AG20443 (cell line): ENCODE measurements at places on chromosomes 13 and 19.
A peak's percentile ranks its signal among the peaks of the same experiment; 100 is the strongest.

DNA sequence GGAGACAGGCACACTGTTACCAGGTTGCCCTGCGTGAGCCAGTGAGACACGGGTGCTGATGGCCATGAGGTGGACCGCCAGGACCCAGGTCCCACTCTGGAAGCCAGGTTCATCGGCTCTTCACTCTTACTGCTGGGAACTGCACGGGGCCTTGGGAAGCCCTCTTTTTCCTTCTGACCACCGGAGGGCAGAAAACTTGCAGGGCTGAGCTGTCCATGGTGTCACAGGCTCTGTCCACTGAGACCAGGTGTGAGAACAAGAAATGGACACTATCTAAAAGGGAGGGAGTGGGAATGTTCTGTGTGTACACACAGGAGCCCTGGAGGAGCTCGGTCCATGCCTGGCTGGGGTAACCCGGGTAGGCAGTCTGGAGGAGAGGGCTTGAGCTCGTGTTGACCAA is 93.4 kb downstream of the UQCRFS1 start:
- peak; percentile 64 for DNase-seq

- DNase-seq, result peak; percentile 36
Measured at GRCh38 chr13:80100636-80101035, 240.3 kb downstream of the SPRY2 start.

GRCh38 chr19:1287354-1288225 is 1.9 kb downstream of the EFNA2 start:
- DNase-seq, result peak; percentile 70

- DNase-seq, result peak; percentile 66
Measured at GRCh38 chr19:46840498-46840942, 10.1 kb downstream of the AP2S1 start.

GRCh38 chr19:56594783-56595547 is at the start of gene ZNF71:
TSS of gene ZNF71 (plus strand) at chr19:56595302. CDS start at chr19:56601559, 6,257 bp downstream.
- DNase-seq, result peak; percentile 100

DNA sequence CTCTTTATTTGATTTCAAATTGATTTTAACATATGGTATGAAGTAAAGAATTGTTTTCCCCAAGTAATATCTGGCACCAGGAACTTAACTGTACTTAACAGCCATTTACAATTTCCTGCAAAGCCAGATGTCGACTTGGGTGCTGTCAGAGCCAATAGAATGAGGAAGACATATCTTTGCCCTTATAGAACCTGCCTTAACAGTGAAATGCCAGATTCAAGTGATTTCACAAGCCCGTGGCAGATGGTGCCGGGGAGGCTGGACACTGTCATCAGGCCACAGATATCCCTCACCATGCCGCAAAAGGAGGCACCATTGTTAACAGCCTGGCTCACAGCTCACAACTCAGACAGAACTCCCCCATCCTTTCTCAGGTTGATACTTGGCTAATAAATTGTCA is 48.7 kb downstream of the ESD start:
- no peak for DNase-seq

DNA sequence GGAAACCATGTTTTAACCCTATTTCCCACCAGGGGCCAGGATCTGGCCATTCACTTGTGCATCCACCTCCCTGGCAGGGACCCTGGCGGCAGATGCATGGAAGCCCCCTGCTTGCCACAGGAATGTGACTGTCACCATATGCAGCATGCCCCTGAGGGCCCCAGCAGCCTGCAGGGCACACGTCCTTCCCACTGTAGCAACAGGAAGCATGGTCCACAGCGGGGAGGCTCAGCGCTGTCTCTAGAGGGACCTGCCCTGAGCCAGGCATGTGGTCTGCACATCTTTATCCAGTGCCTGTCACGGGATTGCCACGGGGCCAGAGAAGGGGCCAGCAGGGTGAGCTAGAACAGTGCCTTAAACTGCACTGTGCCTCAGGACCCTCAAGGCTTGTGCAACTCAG is 34.9 kb upstream of the MCF2L start:
- DNase-seq, result no peak

DNA sequence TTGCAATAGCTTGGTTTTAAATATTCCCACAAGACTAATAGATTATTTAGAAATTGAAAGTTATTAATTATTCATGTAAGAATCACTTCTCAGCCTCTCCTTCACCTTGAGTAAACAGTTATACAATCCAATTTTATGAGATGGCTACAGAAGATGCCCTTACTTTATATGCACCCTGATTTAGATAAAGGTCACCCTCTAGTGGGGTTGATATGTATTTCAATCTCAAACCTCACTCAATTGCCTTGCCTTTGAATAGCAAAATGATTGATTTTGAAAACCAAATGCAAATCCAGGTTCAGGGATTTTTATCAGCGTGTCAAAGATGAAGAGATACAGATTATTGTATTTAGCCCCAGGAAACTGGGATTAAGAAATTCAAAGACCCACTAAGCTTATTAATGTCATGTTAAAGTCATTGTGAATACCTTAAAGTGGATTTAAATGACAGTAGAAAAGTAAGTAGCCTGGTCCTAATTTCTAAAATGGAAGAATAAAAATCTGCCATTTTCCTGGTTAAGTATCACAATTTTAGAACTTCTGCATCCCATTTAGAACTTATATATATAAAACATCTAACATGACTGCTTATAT is 305.1 kb downstream of the ITGBL1 start:
- peak; percentile 46 for DNase-seq

GRCh38 chr13:71017607-71018006 is 849.4 kb downstream of the DACH1 start:
- DNase-seq, result no peak

- DNase-seq, result peak; percentile 59
Measured at GRCh38 chr13:40453351-40454021, 213.0 kb downstream of the FOXO1 start.

DNA sequence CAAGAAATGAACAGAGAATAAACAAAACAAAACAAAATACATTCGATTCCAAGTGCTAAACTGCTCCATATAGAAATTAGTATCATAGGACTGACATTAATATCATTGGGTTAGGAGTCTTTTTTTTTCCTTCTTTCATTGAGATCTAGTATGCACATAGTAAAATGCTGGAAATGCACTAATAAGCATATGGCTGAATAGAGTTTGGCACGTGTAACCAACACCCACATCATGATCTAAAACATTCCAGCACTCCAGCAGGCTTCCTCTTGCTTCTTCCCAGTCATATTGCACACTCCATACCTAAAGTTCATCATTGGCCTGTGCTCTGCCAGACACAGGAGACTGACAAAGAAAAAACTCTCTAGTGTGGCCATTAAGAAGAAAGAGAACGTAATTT is 117.5 kb downstream of the POU4F1 start:
- no peak for DNase-seq

GRCh38 chr19:9580728-9581127 is 3.6 kb downstream of the ZNF121 start:
- no peak for DNase-seq

GRCh38 chr13:73687087-73687486 is 447.1 kb downstream of the KLF12 start:
- DNase-seq, result no peak

GRCh38 chr19:18093439-18094161 is 4.0 kb upstream of the MAST3 start:
- DNase-seq, result peak; percentile 45

GRCh38 chr19:35216016-35216832 is 12.3 kb downstream of the FAM187B start:
- peak; percentile 33 for DNase-seq

DNA sequence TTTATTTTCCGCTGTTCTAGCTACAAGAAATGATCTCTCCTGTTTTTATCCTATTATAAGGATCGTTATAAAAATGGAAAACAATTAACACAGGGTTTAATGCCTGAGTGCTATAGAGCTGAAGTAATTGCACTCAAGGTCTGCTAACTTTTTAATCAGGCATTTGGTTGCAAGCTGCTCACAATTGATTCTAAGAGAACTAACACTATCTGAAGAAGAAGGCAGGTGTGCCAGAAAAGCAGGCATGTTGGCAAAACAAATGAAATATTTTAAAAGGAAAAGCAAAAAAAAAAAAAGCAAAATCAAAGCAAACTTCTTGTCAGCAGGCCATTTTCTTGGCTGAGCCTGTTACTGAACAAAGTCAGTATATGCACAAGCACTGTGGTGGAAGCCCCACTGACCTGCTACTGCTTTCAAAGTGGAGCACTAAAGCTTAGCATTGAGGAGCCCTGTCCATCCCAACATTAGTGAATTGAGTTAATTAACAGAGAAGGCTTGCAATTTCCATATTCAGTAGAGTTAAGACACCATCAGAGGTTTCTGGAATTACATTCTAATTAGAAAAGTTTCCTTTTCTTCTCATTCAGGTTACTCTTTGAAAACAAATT is 574.2 kb downstream of the PCDH9 start:
- DNase-seq, result no peak

- no peak for DNase-seq
Measured at GRCh38 chr13:29165840-29166239, 345.7 kb downstream of the MTUS2 start.

- DNase-seq, result no peak
Measured at GRCh38 chr19:33520048-33520643, 1.4 kb downstream of the PEPD start.

DNA sequence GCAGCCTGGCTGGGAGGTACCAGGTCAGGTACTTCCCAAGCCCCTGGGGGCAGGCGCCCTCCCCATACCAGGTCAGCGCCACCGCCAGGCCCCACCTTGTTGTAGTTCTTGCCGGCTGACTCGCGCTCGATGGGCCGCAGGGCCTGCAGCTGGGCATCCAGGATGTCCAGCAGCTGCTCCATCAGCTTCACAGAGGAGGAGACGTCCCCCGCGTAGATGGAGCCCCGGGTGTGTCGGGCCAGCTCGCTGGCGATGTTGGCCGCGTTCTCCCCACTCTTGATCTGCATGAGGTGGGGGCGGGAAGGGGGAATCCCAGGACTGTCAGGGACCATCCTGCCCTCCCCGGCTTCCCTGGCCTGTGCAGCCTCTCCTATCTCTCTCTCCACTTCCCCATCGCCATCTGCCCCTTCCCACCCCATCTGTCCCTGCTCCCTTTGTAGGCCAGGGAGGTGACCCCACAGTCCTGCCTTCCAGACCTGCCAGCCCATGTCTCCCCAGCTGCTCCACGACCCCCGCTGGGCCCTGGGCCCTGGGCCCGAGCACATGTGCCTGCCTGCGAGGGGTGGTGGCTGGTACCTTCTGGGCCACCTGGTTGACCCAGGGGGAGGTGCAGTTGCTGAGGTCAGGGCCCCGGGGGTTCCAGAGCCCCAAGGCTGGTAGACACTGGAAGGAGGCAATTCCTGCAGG is 23.8 kb upstream of the ASF1B start:
- DNase-seq, result no peak

GRCh38 chr13:104983601-104984000 is 1551.9 kb downstream of the EFNB2 start:
- no peak for DNase-seq

DNA sequence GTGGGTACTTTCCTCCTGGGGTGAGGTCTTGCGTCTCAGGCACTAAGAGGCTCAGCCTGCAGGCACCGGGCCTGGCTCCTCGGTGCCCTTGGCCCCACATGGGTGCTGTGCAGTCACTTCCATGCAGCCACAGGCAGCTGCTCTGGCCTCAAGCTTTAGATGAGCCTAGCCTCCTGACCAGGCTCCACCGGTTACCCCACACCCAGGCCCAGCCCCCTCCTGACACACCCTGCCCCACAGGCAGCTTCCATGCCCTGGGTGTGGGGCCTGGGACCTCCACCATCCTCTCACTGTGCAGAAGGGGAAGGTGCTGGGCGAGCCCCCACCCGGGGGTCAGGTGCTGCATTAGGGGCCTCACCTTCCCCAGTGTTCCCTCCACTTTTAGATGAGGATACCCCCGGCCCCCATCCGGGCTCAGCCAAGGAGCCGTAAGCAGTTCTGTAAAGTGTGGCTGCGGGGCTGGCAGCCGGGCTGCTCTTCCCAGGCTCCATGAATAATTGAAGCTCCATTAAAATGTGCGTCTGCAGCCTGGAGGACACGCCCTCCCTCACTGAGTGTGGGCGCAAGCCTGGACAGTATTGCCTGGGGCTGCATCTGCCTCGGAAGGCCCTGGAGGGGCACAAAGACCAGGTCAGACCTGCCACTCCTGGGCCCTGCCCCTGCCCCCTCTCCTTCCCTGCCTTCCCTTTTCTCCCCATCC is 72.5 kb upstream of the KCTD15 start:
- DNase-seq, result no peak

- DNase-seq, result peak; percentile 66
Measured at GRCh38 chr13:32212421-32212820, 102.7 kb downstream of the ZAR1L start.

- peak; percentile 63 for DNase-seq
Measured at GRCh38 chr19:2962018-2962670, 15.2 kb upstream of the TLE6 start.

DNA sequence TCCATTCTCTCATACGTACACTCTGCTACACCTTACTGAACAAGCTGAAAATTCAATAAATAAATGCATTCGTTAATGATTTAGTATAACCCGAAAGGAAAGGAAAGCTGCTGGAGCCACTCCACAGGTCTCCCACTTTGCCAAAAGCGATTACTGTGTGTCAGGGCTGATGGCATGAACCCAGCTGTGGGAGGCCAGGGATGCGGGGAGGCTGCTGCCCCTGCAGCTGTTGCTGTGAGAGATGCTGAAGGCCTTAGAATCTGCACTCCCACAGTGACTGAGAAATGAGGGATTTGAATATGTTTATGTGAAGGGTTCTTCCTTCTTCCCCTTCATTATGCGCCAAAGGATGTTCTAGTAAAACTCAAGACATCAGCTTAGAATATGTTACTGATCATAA is 58.7 kb upstream of the NBEA start:
- no peak for DNase-seq

GRCh38 chr13:85638265-85638664 is 161.0 kb downstream of the SLITRK6 start:
- DNase-seq, result no peak

DNA sequence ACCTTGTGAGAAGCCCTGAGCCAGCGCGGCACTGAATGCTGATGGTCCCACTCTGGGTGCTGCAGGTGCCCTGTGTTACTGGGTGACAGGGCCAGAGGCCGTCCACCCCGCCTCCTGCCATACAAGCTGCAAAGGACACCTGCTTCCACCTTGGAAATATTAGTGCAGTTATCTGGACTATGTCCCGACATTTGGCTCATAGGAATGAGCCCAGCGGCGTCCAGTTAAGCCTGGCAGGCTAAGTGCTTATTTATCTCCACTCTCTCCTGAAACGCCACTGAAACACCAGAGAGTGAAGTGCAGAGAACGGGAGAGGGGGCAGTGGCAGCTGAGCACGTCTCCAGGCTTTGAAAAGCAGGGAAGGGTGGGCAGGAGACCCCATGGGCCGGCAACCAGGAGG is 145.8 kb downstream of the KDM4B start:
- DNase-seq, result no peak

DNA sequence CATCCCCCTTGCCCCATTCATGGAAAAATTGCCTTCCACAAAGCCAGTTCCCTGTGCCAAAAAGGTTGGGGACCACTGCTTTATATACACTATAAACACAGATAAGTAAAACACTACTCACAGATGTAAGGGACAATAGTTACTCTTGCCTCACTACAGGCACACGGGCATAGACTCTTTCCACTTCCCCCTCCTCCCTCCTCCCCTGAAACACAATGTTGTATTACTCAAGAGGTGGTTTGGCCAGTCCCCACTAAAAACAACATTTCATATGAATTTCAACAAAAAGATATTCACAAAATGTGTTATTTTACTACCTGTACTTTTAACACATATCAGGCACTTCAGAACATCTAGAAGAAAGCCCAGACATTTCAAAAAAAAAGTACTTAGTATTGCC is 45.1 kb downstream of the EPSTI1 start:
- DNase-seq, result peak; percentile 72
